ENCODE measurements at places on chromosomes 6 and 20.

DNA sequence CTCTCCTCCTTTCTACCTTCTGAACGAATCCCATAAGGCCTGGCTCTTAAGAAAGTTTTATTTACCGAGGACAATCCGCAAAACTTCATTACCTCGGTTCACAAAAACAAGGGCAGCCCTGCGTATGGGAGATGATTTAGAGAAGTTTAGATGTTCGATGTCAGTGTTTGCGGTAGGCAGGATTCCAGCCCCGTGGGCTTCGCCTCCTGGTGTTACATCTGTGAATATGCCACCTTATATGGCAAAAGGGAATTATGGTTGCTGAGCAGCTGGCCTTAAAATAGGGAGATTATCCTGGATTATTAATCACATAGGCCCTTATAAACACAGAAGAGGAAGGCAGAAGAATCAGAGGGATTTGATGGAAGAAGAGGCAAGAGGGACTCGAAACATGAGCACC lies 21.1 kb downstream of the BMP6 start:
- DNase-seq, result no peak

DNA sequence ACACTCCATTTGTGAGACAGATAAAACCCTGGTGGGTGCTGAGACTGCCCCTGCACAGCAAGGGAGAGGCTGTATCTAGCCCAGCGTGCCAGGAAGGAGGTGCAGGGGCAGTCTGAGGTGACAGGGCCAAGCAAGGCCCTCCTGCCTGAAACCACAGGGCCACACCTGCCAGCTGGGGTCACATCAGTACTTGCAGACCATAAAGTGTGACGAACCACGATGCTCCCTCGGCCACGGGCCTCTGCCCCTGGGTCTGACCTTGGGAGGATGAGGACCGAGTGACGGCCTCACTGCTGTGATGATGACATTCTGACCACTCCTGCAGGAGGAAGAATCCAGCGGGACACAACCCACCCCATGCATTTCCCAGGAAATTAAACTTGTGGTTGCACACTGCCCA lies 75.1 kb downstream of the NINL start:
- no peak for DNase-seq

DNA sequence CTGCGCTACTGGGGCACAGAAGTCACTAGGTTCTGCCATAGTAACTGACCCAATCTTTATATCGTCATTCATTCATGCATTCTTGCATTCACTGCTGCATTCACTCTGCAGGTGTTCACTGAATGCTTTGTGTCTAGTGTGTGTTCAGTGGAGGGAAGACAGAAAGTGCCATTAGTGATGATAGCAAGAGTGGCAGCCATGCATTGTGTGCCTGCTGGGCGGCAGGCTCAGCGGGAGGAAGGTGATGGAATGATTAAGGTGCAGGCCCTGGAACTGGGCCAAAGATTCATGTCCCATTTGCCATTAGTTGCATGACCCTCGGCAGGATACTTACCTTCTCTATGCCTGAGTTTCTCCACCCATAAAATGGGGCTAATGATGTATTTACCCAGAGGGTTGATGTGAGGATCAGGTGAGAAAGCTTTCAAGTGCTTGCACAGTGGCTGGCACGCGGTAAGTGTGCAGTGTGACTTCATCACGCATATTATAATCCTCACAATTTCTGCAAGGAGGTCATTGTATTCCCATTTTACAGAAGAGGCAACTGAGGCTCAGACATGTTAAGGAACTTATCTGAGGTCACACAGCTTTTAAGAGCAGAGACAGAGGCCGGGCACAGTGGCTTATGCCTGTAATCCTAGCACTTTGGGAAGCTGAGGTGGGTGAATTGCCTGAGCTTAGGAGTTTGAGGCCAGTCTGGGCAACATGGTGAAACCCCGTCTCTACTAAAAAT lies 40.1 kb downstream of the ITPR3 start:
- DNase-seq, result no peak

DNA sequence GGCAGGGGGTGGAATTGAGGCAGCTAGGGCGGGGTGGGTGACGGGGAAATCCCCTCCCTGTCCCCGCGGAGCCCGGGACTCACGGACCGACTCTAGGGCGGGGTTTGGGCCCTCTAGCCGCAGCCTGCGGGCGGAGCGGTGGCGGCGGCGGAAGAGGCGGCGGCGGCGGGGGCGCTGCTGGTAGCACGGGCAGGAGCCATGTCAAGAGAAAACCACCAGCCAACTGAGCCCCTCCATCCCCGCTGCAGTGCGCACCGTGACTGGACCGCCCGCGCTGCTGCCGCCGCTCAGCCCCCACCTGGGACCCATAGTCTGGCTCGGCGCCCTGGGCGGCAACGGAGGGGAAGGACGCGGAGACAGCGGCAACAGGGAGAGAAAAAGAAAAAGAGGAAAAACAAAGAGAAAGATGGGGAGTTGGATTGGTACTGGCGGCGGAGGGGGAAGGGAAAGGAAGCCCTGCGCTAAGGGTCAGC lies 1.2 kb upstream of the C6orf62 start:
- DNase-seq, result peak; percentile 64
